Mesothelial cell of epicardium (in vitro differentiated cells): ENCODE measurements at places on chromosomes 2 and 18.

GRCh38 chr2:206457188-206457634 is 13.9 kb downstream of the ADAM23 start:
- DNase-seq, result no peak

- DNase-seq, result peak; percentile 49
These were observed 9.0 kb upstream of the DSEL start for GRCh38 chr18:67525328-67526099.

GRCh38 chr2:237581751-237582746 is 8.5 kb downstream of the RAB17 start:
- DNase-seq, result no peak

- DNase-seq, result no peak
These were observed 11.0 kb downstream of the ERFE start for GRCh38 chr2:238169708-238170251.

GRCh38 chr2:233424154-233424951 is 70.1 kb downstream of the DGKD start:
- DNase-seq, result no peak

GRCh38 chr2:217993138-217993537 is 9.7 kb downstream of the TNS1 start:
- DNase-seq, result no peak

DNA sequence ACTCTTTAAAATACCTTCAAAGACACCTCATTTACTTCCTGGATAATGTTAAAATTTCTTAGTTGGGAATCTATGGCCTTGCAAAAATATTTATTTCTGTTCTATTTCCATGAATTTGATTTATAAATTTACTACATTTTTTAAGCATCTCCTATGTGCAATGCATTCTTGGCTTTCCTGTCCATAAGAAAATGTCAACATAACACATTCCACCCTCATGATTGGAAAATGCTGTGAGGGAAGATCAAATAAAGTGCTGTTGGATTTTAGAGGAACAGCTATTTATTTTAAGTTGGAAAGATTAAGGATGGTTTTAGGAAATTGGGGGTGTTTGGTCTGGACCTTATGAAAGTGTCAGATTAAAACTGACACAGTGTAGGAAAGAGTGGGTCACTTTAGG is 45.4 kb upstream of the MC4R start:
- DNase-seq, result no peak

DNA sequence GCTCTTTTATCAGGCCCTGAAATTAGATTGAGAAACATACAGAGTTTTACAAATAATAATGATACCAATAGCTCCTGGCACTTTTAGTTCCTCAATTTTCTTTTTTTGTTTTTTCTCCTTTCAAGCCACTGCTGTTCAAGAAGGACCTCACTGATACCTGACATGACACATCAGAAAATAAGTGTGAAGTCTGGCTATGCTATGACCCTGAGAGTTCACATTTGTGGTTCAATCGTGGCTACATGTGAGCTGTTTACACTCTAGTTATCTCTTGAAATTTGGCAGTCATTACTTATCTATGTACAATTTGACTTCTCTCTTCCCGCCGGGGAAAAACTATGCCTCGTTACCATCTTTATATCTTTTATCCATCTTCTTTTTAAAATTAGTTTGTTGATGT is 686.5 kb downstream of the EPHA4 start:
- no peak for DNase-seq

DNA sequence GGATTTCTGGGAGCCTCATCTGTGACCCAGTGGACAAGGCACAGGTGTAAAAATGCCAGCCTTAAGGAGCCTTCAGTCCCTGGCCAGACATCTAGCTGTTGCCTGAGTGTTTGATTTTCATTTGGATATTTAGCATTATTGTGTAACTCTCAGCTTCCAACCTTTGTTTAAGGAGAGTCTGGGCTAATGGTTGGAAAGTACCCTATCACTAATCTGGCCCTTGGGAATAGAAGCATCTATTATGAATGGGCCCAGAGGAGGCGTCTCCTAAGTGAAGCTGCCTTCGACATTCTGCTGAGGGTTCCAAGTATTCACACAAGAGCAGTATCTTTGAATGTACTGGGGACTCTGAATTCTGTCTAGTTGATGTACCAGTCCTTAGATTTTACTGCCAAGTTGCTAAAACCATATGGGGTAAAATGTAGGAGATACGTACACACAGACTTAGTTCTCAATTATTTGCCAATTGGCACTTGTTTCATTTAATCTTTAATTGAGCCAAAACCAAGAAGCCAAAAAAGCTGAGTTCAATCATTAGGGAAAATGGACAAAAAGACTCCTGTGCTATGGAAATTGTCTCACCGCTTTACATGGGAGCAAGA is 7.2 kb upstream of the ANKRD29 start:
- DNase-seq, result no peak

- DNase-seq, result no peak
These were observed 46.4 kb upstream of the RNF152 start for GRCh38 chr18:61939046-61939674.

DNA sequence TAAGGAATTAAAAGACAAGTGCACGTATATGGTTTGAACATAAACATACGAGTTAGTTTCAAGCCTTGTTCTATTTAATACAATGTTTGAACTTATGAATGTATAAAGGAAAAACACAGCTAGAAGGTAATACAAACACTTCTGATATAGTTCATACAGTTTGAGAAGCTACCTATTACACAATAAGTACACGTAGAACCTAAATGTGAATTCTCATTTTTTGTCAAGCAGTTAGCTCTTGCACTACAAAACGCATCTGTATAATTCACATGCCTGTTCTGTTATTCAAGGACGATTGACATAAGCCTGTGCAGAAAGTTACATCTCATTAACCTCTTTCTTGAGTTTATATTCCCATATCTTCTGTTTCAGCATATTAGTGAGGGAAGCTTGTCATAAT is 2.7 kb downstream of the LRP1B start:
- no peak for DNase-seq

GRCh38 chr18:58552057-58552461 is 76.8 kb downstream of the ALPK2 start:
- no peak for DNase-seq

GRCh38 chr2:63052411-63053080 is 1.9 kb downstream of the OTX1 start:
- DNase-seq, result no peak

DNA sequence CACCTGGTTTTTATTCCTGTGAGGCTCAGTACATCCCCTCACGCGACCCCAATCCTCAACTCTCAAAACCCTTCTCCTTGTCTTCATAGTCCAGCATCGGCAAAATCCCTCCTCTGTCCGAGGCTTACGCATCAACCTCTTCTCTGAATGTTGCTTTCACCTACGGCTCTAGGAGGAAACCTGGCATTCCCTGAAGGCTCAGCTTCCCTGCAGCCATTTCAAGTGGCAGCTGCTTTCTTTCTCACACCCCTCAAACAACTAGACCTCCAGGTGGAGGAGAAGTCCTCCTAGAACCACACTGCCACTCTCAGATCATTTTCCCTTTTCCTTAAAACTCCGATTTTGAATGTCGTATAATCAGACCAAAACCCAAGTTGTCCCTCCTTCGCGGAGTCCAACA is 114.2 kb downstream of the DTNB start:
- DNase-seq, result no peak

DNA sequence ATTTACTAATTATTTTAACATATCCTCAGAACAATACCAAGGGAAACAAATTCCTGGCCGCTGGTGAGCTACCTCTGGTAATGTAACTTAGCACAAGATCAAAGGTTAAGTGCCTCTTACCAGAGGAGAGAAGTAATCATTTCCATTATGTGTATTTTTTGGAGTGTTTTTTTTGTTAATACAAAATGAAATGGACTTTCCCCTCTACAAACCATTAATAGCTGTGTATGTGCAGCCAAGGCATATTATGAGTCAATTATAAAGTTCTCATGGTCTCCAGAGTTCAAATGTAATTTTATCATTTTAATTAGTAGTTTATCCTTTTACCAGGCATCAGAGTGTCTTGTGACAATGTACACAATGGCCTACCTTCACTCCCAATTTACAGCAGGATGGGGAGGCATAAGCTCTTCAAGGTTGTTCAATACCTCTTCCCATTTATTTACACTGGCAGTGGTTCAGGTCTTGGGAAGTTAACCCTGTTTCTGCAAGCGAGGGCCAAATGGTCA is 242.2 kb downstream of the TGIF1 start:
- DNase-seq, result no peak

DNA sequence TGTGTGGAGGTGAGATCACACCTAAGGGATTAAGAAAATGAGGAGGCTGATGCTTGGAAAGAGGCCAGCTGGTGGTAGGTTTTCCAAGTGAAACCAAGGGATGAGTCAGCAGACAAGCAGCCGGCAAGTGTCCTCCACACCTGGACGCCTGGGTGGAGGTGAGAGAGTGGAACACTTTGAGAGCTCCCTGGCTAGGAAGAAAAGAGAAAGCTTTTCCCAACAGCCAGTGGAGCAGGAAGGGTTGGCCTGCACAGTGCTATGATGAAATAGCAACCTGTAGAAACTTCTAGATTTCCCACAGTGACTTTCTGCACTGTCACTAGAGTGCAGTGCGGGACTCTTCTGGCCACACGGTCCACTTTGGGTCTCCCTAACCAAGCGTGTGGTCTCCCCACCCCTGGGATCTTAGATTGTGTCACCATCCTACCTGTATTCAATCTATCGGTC is 19.6 kb upstream of the IL37 start:
- no peak for DNase-seq

- DNase-seq, result no peak
These were observed 16.7 kb downstream of the CPSF3 start for GRCh38 chr2:9440058-9440727.

DNA sequence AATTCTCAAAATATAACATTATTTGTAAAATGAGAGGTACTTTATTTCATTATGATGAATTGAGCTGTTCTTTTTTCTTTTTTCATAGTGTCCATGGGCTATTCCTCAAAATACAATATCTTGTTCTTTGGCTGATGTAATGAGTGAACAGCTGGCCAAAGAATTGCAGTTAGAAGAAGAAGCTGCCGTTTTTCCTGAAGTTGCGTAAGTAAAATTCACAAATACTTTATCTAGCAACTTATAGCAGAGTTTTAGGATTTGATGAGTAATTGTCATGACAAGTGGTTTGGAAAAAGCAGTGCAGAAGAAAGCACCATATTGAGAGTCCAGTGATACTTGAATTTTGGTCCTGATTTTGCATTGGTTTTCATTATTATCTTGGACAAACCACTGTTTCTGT is 9.8 kb downstream of the RIOK3 start:
- DNase-seq, result no peak

DNA sequence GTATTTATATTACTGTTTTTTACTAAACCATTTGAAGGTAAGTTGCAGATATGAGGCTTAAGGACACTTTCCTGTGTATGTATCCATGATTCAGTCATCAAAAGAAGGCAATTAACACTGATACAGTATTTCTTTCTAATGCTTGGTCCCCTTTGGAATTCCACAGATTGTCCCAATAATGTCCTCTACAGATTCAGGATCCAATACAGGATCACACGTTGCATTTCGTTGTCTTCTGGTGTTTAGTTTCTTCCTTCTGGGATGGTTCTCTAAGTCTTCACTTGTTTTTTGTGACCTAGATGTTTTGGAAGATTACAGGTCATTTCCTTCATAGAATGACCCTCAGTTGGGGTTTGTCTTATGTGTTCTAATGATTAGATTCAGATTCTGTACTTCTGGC is 40.0 kb downstream of the NPAS2 start:
- no peak for DNase-seq

DNA sequence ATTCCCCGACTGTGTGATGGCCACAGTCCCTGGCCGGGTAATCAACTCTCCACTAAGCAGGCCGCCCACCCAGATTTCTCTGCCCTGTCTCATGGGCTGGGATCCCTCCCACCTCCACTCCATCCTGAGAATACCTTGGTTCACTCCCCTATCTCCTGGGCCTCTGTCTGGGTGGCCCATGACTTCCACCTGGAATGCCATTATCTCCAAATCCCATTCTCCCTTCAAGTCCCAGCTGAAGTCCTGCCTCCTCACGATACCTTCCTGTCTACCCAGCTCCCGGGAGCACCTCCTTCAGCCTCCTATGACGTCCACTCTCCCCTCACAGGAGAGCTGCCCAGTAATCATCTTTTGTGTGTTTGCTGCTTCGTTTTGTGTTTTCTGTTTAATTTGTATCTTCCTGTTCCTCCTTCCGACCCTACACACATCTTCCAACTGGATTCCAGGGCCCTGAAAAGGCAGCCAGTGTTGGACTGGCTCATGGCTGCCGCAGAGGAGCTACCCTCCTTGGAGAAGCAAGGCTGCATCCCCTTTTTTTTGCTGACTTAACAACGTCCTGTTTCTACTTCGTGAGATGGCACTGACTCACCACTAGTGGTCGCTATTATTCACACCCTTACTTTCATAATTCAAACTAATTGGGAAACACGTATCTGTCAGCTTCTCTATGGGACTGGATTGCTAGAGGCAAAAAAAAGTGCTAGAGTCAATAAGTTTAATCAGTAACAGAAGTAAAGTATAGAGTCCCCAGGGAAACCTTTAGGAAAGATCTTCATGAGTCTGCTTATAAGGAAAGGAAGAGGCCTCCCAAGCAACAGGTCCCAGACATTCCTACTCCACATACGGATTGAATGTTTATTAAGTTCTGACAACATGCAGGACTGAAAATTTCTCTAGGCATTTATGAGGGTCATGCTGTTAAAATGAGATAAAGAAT is 171.9 kb upstream of the GATA6 start:
- no peak for DNase-seq

GRCh38 chr2:127045792-127046501 is 61.0 kb downstream of the BIN1 start:
- no peak for DNase-seq

DNA sequence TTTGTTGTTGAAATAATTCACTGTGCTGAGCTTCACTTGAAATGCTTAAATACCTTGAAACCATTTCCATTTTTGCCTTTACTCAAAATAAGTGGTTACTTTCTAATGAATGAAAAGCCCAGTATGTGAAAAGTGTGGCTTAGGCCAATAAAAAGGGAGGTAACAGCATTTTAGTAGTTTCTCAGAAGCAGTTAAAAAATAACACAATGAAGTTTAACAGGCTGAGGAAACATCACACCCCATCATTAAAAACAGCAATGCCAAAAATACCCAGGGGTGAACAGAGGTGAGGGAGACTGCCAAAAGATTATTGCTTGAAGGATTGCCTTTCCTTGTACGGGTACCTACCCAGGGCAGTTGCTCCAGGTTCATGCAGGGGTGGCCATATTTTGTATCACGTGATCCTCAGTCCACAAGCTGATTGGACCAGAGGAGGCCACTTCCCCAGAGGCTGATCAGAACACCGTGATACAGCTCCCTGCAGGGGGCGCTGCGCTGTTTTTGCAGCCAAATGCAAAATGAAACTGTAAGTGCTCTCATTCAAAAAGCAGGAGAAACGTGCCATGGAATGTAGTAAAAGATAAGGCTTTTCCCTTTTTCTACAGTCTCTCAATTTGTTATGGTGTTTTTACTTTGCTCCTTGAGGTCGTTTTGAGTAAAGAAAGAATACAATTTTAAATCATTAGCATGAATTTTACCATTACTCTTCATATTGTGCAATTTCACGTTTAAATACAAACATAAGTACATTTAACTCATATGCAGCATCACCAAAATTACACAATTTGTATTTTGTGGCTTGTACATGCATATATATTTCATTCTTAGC is 70.2 kb upstream of the SH3BP4 start:
- peak; percentile 54 for DNase-seq

GRCh38 chr2:86518481-86518880 is 44.8 kb downstream of the CHMP3 start:
- DNase-seq, result no peak

GRCh38 chr2:31087491-31087890 is 50.7 kb downstream of the GALNT14 start:
- no peak for DNase-seq
